NCI-H1436 treated with DMSO at 0.1 percent for 48 hours (cell line): ENCODE measurements at places on chromosomes 5 and 9.

DNA sequence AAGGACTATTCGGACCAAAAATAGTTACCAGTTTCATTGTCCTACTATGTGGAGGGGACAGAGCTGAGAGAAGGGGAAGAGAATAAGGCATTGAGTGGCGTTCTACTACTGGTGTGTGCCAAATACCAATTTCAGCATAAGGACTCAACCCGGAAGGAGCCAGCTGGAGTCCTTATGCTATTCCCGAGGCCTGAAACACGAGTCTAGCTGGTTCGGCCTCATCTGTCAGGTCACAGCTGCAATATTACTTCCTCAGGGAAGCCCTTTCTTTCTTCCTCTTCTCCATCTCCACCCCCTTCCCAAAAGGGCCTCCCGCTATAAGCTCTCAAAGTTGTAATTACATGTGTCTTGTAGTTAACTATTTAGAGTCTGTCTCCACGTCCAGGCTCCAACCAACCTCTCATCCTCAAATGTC is 20.5 kb upstream of the FER start:
- DNase-seq: no peak

DNA sequence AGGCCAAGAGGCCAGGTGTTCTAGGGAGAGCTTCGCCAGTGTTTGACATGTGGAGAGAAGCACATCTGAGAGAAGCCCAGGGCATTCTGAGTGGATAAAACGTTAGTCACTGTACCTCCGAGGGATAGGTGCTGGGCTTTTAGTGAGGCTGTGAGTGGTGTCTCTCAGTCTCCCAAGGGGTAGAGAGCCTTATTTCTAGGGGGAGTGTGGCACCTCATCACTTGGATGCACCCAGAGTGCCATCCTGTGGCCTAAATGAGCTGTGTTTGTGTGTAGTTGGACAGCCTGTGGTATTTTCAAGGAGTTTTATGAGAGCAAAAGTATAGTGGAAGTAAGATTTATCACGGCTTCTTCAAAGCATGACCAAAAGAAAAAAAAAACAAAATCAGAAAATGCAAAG is 1046.9 kb upstream of the WWC1 start:
- no peak for DNase-seq

- DNase-seq: no peak
Observed at GRCh38 chr9:104572612-104573011, 3.6 kb downstream of the OR13C8 start.

DNA sequence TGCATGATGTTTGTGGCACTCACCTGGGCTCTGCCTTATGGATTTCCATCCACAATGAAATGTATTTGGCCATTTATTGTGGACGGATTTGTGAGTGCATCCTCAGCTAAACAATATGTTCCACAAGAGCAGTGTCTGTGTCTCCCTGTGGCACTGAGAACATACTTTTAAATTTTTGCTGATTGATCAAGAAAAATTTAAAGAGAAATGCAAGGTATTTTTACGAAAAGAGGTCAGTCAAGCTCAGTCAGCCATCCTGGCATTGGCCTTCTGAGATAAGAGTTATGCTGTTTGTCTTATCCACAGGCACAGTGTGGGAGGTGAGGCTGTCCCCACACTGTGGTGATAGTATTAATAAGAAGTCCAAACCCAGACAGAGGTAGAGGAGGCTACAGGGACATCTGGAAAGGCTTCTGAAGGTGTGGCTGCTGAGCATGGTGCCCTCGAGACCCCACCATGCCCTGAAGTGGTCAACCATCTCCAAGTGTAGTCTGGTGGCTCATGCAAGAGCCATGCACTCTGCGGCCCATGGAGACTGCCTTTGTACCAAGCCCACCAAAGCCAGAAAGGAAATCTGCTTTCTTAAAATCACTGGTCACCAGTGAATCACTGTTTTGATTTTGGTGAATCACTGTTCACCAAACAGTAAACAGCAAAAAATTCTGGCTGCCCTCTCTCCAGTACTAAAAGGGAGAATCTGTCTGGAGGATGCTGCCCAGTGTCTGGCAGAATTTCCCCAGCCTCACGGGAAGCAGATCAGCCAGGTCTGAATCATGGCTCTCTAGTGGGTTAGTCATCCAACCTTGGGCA is 28.8 kb downstream of the SPOCK1 start:
- DNase-seq: no peak

DNA sequence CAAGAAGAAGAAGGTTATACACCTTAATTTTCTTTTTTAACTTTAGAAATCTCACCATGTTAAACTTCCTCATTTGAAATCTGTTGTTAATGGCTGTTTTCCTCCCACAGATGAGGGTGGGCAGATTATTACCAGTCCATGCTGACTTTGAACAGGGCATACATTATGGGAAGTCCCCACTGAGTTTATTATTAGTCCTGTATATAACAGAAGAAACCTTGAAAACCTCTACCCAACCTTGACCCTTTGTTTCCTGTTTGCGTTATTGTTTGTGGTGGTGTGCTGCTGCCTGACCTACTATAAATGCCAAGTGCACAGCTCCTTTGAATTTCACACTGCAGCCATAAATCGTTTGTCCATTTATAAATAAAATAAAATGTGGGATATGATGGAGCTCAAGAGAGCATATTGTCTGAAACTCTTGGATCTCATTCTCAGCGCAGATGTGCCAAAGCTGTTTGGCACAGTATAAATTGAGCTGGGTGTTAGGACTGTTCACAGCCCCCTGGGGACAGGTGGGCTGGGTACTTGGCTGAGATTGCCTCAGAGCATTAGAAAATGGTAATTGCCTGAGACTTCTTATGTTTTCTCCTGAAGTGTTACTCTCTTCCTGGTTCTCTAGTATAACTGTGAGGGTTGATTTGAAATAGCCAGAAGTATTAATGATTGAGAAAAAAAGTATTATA is 139.6 kb downstream of the SPATA31D1 start:
- peak; percentile 81 for DNase-seq

GRCh38 chr5:36667824-36668223 is 61.4 kb downstream of the SLC1A3 start:
- DNase-seq: no peak

- DNase-seq: no peak
Observed at GRCh38 chr5:138626333-138626944, 51.2 kb upstream of the HSPA9 start.

DNA sequence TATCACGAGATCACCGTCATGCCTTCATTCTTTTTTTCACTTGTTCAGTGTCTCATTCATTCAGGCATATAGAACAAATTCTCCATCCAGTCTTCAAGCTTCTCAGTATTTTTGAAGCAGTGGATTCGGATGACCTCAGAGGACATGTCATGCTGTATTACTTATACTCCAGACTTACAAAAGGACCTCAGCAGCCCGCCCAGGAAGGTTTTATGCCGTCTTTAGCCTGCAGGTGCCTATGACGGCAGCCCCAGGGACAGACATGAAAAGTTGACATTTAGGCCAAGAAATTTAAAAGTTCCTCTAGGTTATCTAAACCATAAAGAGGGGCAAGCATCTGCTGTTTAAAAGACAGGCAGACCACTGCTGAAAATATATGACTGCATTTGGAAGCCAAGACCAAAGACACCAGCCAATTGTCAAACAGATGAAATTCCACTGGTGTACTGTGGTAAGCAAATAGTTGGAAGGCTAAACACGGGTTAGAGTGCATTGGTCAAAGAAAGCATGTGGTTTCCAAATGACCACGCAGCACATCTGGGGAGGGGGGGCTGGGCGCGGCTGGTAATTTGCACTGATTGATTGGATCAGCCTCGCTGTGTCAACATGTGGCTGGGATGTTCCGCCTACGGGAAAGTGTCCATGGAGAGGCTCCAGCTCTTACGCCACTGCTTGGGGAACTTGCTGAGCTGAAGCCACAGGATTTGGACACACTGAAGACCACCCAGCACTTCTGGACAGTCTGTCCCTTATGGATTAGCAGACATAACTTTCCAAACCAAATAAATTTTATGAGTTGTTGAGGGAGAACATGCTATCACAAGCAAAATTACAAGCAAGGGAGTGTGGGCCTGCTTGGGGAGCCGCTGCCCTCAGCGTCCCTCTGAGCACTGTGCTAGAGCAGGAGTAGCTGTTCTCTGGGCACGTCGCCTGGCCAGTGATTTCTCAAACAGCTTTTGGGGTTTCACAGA is 173.6 kb downstream of the FANCC start:
- DNase-seq: no peak

- DNase-seq: no peak
Observed at GRCh38 chr9:91047993-91048607, 246.5 kb downstream of the SYK start.

GRCh38 chr5:180127682-180128670 is 56.4 kb upstream of the RNF130 start:
- no peak for DNase-seq

DNA sequence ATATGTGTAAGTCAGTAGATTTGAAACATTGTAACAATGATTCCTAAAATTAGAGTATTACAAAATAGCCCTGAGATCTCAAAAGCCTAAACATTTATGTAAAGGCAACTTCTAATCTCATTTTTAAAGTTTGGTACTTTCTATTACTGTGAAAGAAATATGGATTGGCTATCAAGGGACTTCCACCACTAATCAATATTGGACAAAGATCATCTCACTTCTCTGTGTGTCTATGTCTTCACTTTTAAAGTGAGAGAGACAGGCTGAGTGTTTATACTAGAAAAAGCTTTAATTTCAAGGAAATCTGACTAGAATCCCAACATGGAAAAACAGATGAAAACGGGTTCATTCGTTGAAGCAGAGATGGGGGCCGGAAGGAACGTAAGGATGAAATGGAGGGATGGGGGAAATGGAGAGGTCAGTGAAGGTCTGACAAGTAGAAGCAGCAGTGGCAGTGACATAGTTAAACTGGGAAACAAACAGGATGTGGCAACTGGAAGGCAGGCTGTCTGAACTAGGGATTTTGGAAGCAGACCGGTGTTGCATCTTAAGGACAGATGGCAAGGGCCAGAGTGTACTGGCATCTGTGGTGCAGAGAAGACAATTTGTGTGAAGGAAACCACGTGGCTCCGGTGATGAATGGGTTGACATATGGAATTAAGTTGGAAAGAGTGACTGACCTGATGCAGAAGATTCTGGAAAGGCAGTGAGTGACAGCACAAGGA is 60.8 kb downstream of the PDE4D start:
- no peak for DNase-seq

- DNase-seq: no peak
Observed at GRCh38 chr5:93601071-93601801, 18.2 kb downstream of the NR2F1 start.

DNA sequence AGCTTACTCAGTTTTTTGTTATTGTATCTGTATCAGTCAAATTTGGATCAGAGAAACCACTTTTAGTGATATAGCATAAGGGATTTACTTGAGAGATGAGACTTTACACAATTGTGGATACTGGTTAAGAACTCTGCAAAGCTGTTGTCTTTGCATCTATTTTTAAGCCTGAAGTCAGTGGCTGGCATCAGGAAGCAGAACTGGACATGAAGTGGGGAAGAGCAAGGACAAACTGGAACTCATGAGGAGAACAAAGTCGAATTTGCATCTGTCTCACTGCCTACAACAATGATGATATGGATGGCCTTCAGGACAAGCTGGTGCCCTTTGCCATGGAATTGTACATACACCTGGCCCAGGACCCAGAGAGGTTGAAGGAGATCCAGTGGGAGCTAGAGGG is 15.8 kb upstream of the MYORG start:
- no peak for DNase-seq

DNA sequence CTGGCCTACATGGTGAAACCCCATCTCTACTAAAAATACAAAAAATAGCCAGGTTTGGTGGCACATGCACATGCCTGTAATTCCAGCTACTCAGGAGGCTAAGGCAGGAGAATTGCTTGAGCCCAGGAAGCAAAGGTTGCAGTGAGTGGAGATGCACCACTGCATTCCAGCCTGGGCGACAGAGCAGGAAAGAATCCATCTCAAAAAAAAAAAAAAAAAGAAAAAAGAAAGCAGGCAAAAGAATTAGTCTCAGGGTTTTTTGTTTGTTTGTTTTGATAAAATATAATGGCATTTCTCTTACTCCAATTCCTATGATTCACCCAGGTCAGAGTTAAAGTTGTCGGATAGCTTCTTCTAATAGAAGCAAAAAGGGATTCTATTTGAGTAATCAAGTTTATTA is 67.0 kb upstream of the ATG10 start:
- no peak for DNase-seq

DNA sequence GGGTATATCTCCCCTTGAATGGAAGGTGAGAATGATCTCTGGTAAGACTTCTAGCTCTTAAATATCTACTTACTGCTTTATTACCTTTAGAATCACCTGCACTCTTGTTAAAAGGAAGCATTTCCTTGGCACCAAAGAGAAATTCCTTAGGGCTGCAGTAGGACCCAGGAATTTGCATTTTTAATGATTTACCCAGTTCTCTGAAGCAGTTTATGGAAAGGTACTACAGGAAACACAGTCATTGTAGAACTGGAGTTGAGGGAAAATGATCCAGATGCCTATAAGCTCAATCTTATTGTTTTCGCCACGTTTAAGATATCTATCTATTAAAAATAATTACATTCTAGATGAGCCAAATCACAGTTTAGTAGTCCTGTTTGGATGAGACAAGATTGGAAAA is 9.5 kb upstream of the C9 start:
- DNase-seq: no peak

DNA sequence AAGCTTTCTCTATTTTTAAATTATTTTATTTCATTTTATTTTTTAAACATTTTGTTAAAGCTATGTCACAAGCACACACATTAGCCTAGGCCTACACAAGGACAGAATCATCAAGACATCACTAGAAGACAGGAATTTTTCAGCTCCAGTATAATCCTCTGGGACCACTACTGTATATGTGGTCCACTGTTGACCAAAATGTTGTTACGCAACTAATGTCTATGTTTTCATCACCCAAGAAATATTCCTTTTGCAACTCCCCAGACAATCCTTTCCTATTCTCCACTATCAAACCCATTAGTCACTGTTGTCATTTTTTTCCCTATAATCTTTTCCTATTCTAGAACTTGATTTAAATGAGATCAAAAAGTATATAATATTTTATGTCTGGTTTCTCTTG is 2371.7 kb upstream of the C9orf72 start:
- no peak for DNase-seq

GRCh38 chr5:166909926-166910325 is 1381.5 kb upstream of the WWC1 start:
- no peak for DNase-seq

GRCh38 chr9:18437315-18438201 is 36.4 kb upstream of the ADAMTSL1 start:
- no peak for DNase-seq

DNA sequence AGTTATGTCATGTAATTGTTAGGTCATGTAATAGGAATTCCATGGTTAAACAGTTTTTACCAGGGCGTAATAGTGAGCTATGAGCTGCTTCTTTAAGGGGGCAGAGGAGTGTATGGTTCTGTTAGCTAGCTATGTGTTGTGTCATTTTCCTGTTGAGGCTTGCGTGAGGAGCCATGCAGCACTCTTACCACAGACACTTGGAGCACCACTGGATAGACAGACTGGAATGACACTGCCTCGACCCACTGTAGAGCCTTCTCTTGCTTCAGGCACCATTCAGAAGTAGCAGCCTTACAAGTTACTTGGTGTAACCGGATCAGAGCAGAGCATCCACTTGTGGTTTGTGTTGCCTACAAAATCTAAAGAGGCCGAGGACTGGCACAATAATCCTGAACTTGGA is 28.3 kb upstream of the STOM start:
- no peak for DNase-seq
